Activated T-cell treated with anti-CD3 and anti-CD28 coated beads for 48 hours (primary cell): ENCODE measurements at places on chromosomes 3 and 15.

DNA sequence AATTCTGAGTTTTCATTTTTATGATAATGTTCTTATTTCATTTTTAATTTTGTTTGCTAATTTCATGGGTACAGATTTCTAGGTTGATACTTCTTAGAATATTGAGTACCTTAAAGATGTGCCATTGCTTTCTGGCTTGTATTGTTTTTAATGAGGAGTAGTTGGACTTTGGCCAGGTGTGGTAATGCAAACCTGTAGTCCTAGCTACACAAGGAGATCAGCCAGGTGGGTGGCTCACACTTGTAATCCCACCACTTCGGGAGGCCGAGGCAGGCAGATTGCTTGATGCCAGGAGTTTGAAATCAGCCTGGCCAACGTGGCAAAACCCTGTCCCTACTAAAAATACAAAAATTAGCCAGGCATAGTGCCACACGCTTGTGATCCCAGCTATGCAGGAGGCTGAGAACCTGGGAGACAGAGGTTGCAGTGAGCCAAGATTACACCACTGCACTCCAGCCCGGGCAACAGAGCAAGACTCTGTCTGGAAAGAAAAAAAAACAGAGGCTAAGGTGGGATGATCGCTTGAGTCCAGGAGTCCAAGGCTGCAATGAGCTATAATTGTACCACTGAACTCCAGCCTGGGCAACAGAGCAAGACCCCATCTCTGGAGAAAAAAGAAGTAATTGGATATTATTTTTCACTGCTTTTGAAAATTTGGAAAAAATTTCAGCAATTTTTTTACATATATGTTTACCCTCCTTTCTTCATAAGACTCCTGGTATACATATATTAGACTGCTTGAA is 198.0 kb downstream of the ALCAM start:
- no peak for DNase-seq

DNA sequence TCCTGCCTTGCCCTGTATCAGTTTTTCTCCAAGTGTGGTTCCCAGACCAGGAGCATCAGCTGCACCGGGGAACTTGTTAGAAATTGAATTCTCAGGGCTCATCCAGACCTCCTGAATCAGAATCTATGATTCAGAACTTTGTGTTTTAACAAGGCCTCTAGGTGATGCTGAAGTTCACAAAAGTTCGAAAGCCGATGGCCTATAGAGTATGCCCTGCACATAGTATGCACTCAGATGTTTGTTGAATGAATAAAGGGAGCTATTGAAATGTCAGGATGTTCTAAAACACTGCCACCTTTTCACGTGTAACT is 664 bp upstream of the LARP6 start:
- DNase-seq: no peak

GRCh38 chr3:183298701-183299153 is 45.7 kb downstream of the B3GNT5 start:
- no peak for DNase-seq

GRCh38 chr3:61847784-61848462 is 286.6 kb downstream of the PTPRG start:
- DNase-seq: no peak

DNA sequence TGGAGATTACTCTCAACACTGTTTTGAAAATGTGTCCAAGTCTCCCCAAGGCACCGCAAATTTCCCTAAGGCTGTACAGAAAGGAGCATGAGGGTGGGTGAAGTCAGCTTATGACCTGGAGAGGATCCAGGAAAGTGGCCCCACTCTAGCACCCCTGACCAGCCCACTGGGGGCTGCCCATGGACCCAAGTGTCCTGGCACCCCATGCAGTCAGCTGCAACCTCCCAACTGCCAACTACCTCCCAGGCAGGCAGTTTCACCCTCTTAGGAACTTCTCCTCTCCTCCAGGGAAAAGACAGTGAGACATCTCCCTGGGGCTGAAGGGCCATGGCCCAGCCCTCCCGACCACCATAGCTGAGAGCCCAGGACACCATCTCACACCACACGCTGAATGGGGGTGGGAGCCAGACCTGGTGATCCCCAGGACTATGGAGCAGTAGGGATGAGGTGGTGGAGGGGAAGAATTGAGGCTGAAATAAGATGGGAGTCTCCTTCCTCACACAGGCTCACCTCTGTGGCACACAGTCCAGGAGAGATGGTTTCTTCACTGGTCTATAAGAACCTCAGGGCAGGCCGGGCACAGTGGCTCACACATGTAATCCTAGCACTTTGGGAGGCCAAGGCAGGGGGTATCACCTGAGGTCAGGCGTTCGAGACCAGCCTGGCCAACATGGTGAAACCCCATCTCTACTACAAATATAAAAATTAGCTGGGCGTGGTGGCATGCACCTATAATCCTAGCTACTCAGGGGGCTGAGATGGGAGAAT is 104.4 kb downstream of the DAPK2 start:
- no peak for DNase-seq

DNA sequence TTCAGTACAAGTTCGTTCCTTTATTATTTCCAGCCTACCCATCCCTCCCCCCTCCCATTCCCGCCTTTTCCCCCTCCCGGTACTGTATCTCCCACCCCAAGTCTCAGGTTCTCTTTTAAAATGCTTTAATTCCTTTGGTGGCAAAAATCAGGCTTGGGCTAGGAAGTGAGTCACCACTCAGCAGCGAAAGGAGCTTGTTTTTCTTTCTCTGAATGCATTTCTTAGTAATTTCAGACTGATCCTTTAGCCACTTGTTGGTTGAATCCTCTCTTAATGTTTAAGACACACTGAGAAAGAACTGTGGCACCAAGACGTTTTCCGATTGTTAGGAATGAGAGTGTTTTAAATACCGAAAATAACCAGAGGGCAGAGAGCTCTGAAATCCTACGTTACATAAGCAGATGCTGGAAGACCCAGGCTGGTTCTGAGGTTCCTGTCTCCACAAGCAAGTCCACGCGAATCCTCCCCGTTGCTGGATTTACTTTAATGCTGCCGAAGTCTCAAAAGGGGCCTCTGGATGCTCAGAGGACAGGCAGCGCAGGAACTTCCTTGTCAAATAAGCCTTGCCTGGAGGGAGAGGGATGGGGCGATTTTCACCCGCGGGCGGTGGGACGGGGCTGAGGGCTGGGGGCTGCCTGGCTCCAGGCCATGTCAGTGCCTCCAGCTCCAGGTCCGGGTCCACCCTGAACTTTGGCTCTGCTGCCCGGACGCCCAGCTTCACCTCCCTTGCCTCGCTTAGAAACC is 854 bp upstream of the COL8A1 start:
- no peak for DNase-seq

DNA sequence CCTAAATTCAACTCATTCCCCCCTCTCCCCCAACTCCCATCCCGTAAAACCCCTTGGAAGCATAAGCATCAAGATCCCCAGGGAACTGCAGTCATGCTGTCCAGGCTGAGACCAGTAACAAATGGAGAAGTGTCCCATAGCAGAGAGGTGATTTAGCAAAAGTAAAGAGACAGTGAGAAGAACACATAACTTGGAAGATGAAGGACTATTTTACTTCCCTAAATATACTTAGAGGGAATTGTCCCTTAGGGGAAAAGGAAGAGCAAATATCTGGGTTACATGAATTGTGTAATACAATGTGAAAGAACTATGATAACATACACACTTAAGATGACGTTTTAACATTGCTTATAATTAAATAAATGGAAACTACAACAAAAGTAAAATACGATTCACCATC is 61.6 kb upstream of the LRRFIP2 start:
- DNase-seq: no peak

DNA sequence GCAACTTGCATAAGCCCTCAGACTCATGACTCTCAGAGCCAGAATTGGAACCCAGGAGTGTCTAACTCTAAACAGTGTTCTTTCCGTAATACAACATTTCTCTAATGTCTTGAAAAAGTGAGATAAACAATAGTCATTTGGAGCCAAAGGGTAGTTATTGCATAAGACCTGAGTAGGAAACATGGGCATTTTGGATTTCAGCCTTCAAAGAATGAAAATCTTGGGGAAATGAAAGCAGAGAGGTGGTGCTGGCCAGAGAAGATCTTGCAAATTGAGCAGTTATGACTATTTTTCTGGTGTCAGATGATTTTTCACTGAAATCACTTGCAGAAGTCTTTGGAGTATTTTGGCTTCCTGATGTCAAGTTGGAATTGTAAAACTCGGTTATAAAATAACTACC is 379.4 kb downstream of the DIPK2A start:
- no peak for DNase-seq

GRCh38 chr3:119120480-119120879 is 25.5 kb upstream of the TEX55 start:
- DNase-seq: no peak

GRCh38 chr3:150346266-150346665 is 61.8 kb upstream of the TSC22D2 start:
- no peak for DNase-seq

- DNase-seq: peak; percentile 45
Observed at GRCh38 chr15:41494190-41494921, 682 bp downstream of the ITPKA start.

GRCh38 chr3:18249126-18249525 is 176.0 kb downstream of the SATB1 start:
- DNase-seq: no peak

DNA sequence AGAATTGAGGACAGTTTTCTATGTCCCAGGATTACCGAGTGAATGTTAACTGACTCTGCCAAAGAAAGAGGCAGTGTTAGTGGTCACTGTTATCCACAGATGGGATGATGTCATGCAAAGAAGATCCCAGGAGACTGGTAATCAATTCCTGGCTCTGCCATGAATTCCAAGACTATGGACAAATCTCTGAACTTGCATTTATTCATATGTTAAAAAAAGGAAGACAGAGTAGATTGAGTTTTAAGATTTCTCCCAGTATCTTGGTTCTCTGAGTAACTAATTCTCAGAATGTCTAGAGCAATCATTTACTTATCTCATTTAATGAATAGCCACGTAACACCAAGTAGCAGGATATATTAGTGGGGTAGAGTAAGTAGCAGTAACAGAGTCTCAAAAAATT is 11.5 kb upstream of the MAP3K13 start:
- no peak for DNase-seq

- no peak for DNase-seq
Observed at GRCh38 chr3:99633887-99634558, 4.4 kb upstream of the COL8A1 start.

GRCh38 chr3:158152186-158152585 is 42.3 kb downstream of the RSRC1 start:
- no peak for DNase-seq
